ENCODE measurements at places on chromosomes 3 and 15.

DNA sequence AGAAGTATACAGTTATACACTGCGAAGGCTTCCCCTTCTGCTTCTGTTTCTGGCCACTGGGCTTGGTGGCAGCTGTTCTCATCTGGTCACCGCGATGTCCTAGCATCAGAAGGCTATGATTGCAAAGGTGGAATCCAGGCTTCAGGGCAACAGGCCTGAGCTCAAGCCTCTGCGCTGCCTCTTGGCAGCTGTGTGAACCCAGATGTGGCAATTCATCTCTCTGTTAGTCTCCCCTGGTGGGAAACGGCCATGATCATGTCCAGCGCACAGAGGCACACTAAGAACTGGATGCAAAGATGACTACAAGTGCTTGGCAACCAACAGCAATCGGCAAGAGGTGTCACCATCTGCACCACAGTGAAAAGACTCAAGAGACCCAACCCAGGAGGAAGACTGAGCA, 78.9 kb downstream of the PCSK6 start:
- DNase-seq, result no peak

DNA sequence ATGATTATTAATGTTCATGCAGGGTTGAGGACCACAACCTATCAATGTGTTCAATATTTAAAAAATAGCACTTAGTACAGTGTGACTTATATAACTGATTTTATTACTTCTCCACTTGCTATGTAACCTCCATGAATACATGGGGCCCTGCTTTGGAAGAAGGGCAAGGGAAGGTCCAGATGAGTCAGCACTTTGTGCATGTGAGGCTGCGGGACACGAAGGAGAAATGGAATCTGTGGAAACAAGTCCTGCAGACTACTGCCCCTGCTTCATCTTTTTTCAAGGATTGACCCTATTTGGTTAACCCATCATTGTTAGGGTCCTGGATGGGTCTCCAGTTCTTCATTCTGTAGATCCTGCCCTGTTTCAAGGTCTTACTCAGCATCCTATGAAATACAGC, 1.6 kb downstream of the NXPE3 start:
- DNase-seq, result no peak

GRCh38 chr15:68650901-68651709, 72.3 kb downstream of the CORO2B start:
- DNase-seq, result peak; percentile 36

DNA sequence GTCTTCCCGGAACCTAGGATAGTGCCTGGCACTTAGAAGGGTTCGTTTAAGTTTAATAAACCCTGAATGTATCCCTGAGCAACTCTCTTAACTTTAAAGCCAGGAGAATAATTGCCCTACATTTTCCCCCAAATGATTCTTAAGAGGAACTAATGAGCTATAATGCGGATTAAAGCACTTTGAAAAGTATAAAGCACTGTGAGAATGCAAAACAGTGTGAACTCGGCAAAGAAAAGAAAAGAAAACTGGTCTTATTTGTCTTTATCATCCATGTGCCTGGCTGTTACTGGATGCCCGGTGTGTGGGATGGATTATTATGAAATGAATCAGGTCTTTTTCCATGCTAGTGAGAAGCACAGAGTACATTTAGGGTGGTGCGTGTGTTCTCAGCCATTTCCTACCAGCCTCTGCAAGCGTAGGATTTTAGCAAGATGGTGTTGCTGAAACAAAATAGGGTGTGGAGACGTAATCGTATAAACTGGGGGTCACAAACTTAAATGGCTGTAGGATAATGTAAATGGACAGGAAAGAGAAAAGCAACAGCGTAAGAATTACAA, 983 bp downstream of the KBTBD12 start:
- DNase-seq, result no peak

- DNase-seq, result no peak
These were observed 141.1 kb downstream of the XXYLT1 start for GRCh38 chr3:195129644-195130492.

- no peak for DNase-seq
These were observed 50.3 kb downstream of the CMTM8 start for GRCh38 chr3:32288819-32289218.

- no peak for DNase-seq
These were observed 211.1 kb upstream of the ADAMTS9 start for GRCh38 chr3:64898941-64899340.

- no peak for DNase-seq
These were observed at the start of gene RBPMS2 for GRCh38 chr15:64775551-64776401. Gene RBPMS2, minus strand, starts transcription at chr15:64775589. Its CDS starts 270 bp downstream, at chr15:64775319.

GRCh38 chr3:71436337-71436736, 147.2 kb downstream of the FOXP1 start:
- DNase-seq, result no peak

DNA sequence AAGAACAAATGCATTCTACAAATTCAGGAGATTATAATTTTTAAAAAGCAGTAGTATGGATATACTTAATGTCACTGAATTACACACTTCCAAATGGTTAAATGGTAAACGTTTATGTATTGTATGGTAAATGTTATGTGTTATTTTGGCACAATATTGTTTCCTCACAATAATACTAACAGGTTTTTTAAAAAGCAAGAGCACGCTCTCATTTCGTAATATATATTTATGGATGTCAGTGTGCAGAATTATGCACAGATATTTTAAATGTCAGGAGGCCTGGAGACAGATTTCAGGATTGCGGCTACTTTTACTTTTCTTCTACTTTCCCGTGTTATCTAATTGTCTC, 533 bp downstream of the ZNF445 start:
- DNase-seq, result no peak
